Large intestine (tissue), 12 donors: ENCODE measurements at places on chromosomes 5 and 9. TPM values are rescaled to one million over a fixed set of nuclear protein-coding genes. Genes with fewer than 3 reads are reported as not detected.
A peak's percentile ranks its signal among the peaks of the same experiment; 100 is the strongest.

DNA sequence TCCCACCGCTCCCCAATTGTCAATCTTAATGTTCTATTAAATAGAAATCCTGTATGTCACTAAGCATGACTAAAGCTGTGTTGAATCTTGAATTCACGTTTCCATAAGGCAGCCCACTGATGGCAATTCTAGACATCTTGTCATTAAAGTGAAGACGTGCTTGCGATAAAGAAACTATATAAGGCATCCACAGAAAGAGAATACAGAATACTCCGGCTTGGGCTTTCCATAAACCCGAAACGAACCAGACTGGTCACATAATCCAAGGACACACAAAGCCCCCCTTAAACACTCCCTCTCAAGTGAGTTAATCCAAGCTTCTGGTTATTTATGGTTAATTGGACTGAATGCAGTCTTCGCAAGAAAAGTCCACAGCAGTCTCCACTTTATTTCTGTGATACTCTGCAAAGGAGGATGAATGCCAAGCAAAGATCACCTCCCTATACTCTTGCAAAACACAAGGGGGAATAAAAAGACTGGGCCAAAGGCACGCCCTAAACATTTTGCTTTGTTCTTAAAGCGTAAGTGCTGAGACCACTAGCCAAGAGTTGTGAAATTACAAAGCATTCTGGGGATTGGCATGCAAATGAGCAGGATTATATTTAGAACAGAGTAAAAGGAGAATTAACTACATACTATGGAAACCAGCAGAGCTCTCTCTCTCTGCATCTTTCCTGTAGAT, 54.7 kb downstream of the DPYSL3 start:
- DNase-seq: peak; percentile 20

Gene BARHL1
- 0.01 TPM for polyA plus RNA-seq

DNA sequence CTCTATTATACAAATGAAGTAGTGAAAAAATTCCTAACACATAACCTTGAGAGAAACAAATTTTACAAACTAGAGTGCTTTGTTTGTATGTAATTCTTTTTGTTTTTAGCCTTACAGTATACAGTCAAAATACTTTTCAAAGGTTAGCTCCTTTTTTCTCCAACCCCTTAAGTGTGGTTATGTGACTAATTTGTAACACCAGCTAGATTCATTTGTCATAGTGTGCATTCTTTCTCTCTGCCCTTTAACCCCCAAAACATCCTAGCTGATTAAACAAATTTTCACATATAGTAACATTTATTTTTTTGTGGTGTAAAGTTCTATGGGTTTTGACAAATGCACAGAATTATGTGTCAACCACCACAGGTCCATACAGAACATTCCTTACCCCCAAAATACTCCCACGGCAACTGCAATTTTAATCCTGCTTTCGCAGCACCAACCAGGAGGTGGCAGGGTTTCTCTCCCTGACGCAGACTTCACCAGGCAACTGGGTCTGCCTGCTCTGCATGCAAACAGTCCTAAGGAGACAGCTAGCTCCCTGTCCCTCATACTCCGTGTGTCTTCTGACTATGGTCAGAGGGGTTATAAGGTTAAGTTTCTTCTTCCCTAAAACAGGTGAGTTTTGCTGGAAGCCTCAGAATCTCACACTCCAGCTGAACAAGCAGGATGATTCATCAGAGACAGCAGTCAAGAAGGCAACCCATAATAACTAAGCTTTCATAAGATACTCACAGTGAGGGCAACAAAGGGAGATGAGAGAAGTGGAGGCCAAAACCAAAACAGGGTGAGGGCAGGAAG, 44.5 kb upstream of the NR5A1 start:
- no peak for DNase-seq

Gene FOXD4L6
- polyA plus RNA-seq: 0.06 TPM

GRCh38 chr5:150204590-150204960, 14.7 kb downstream of the SLC6A7 start:
- no peak for DNase-seq

Gene IFNA6
- polyA plus RNA-seq: not detected

DNA sequence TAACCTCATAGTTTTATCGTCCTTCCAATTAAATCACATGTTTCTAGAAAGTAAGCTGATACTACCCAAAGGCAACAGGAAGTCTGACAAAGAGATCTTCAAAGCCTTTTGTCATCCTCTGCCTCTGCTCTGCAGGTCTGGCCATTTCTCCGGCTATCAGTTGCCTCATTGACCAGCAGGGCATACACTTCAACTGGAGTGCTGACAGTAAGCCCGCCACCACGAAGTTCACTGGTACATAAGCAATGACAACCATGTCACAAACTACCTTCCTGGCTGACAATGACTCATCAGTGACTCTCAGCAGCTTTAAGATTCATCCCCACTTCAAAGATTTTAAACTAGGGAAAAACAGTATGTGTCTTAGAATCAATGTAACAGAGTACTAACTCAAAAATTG, 20.6 kb downstream of the SPTLC1 start:
- DNase-seq: no peak

DNA sequence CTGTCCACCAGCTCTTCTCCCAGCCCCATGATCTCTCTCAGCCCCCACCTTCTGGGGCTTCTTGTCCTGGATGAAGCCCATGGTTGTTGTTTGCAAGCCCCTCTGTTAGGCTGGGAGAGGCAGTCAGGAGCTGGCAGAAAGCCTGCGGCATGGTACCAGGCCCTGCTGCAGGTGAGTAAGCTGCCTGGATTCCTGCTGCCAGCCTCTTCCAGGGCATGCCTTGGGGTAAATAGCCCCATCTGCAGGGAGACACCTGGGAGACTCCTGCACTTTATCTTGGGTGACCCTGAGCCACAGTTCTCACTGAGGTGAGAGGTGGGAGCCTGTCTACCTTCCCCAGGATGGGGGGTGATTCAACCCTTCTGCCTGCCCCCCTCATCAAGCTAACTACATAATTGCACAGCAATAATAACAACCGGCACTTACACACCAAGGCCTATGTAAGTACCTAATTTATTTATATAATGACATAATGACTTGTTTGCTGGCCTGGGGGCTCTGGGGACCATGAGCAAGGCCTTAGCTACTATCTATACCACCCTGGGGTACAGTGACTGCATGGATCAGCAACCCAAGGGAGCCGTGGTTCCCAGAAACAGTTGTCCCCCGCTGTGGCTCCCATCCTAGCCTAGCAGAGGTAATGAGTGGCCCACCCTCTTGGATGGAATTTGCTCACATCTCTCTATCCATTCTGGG, 116.0 kb downstream of the PSD2 start:
- DNase-seq: no peak

DNA sequence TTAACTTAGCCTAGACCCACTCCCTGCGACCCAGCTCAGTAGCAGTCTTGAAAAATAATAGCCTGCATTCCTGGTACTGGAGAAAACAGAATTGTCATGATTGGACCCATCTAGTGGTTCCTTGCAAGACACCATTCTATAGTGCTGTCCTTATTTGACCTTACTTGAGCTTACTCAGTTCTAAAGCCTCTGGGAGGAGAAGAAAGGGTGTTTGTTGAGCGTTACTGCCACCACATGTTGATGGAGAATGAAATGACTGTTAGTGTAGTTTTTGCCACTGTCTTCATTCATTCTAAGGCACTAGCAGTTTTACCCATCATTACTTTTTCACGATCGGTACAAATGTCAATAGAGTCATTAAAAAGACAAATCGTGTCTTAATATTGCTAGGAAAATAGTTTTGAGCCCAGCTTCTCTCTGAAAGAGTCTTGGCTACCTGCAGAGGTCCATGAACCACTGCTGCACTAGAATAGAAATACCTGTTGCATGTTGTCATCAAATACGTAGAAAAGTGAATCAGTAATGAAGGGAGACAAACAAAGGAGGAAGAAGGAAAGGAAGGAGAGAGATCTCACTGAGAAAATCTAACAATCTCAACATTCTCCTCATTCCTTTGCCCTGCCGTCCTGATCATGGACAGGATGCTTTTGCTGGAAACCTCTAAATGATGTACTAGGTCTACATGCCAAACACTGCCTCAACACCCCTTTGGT, 96.0 kb downstream of the LIX1 start:
- DNase-seq: no peak

DNA sequence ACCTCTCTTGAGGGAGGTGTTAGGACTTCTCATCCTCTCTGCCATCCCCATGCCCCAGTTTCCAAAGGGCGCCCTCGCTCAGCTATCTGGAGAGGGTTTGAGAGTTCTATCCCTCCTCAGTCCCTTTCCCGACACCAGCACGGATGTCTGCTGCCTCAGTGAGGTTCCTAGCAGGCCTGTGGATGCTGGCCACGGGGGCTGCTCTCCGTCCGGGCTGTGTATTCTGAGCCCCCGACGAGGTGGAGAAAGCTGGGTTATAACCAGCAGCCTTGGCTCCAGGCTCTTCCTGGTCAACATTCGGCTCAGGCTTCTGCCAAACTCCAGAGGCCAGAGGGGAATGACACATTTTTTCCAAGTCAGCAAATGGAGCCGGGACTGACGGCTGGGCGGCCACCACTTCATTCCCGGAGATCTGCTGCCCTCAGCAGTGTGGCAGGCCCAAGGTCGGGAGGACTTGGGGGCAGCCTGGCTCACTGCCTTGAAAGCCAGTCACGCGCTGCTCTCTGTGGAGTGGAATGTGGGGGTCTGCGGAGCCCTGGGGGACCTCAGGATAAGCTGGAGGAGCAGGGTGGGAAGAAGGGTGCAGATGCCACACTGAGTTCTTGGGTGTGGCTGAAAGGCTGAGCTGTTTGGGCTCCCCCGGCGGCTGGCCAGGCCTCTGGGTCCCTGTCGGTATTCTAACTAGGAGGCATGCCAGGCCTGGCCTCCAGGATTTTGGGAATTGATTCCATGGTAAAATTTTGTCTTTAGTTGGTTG, 27.4 kb downstream of the PTPA start:
- peak; percentile 82 for DNase-seq

Gene GABRA1
- 0.61 TPM for polyA plus RNA-seq
